SJSA1 (cell line): ENCODE measurements at places on chromosomes 2 and 18. TPM values are rescaled to one million over a fixed set of nuclear protein-coding genes. Genes with fewer than 3 reads are reported as not detected.

The SRD5A2 gene
- not detected in 2 replicates for total RNA-seq

The APCDD1 gene
- not detected in 2 replicates for total RNA-seq

The CFAP65 gene
- not detected in 2 replicates for total RNA-seq

The ASB18 gene
- 1.1 TPM in 1 of 2 replicates, not detected in the other for total RNA-seq

The PRKAG3 gene
- total RNA-seq = not detected in 2 replicates

The VSNL1 gene
- total RNA-seq = 1.00 and 4.1 TPM in 2 replicates
